ENCODE measurements at places on chromosomes 4 and X. TPM values are rescaled to one million over a fixed set of nuclear protein-coding genes. Genes with fewer than 3 reads are reported as not detected.

XPNPEP2 gene
- total RNA-seq: under 0.01 TPM

FRG2 gene
- total RNA-seq: not detected

ETDB gene
- not detected for total RNA-seq

FMR1NB gene
- total RNA-seq: not detected

Data from temporal lobe (tissue), 4 donors.